ENCODE measurements at places on chromosomes 16 and 17.
A peak's percentile ranks its signal among the peaks of the same experiment; 100 is the strongest.

DNA sequence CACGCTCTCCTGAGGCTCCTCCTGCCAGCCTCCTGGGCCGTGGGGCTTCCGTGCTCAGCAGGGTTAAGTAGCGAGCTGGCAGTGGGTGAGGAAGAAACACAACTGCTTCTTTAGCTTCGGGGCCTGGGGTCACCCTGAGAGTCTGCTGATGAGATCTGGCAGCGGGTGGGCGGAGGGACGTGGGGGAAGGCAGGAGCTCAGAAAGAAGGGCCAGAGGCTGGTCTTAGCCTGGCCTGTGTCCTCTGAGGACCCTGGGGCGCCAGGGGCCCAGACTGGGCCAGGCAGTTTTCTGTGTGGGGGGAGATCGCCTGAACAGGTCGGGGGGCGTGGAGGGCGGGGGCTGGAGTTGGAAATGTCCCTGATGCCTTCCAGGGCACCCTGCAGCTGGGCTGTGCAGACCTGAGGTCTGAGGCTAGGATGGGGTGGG lies 97.8 kb upstream of the GSE1 start:
- no peak for DNase-seq

GRCh38 chr16:89667633-89668032 lies 10.0 kb downstream of the SPATA33 start:
- DNase-seq, result no peak

- DNase-seq, result no peak
Observed at GRCh38 chr17:2071455-2072281, 16.8 kb downstream of the HIC1 start.

- DNase-seq, result no peak
Observed at GRCh38 chr17:65558683-65559460, 2.6 kb downstream of the AXIN2 start.

GRCh38 chr17:11589716-11590115 lies 8.6 kb upstream of the DNAH9 start:
- no peak for DNase-seq

- DNase-seq, result no peak
Observed at GRCh38 chr17:57294629-57295501, 38.5 kb downstream of the MSI2 start.

DNA sequence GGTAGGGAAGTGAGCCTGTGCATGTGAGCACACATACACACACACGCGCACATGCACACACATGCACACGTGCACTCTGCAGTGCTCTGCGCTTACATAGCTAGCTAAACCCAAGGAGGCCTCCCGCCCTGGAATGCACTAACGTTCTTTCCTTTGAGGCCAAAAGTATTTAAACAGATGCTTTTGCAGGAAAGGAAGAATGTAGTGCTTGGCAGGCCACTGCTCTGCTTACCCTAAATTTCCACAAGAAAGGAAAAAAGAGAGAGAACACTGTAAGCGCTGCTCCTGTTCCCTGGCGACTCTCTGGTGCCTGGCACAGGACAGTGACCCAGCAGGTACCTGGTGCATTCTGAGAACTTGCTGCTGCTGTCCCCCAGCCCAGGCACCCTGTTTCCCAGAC lies 31.3 kb upstream of the MRPS23 start:
- DNase-seq, result no peak

GRCh38 chr17:82525712-82526111 lies 6.2 kb downstream of the FOXK2 start:
- no peak for DNase-seq

DNA sequence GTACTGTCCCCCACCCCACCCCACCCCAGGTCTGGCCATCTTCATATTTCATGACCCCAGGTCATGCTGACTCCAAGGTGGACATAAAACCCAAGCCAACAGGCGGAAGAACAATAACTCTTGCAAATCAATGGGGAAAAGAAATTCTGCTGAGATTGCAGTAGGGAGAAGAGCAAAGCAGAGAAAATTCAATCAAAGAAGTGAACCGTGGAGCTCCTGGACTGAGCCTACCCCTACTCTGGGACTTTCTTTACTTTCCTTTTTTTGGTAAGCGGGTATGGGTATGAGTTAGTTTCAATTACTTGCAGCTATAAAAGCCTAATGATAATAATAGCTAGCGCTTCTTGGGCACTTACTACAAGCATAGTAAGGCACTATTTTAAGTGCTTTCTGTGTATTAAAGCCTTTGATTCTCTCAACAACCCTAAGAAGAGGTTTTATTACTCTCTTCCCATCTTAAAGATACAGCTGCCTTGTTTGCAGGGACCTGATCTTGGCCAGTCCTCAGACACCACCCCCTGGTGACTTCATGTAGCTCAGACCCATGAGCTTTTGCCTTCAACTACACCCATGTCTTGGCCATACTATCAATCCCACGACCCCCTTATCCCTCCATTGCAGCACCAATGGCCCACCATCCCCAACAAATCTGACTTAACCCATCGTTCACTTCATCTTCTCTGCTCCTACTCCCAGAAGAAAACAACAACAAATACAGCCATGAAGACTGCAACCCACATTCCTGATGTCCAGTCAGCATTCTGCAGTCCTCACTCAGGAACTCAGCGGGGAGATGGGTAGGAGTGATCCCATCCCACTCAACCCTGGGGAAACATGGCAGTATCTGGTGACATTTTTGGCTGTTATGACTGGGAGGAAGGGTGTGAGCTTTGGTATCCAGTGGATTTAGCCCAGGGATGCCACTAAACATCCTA lies 4.4 kb downstream of the GGA2 start:
- DNase-seq, result no peak

- no peak for DNase-seq
Observed at GRCh38 chr16:68985855-68986254, 119.6 kb upstream of the HAS3 start.

- peak; percentile 61 for DNase-seq
Observed at GRCh38 chr16:80569440-80570105, 28.8 kb downstream of the DYNLRB2 start.

DNA sequence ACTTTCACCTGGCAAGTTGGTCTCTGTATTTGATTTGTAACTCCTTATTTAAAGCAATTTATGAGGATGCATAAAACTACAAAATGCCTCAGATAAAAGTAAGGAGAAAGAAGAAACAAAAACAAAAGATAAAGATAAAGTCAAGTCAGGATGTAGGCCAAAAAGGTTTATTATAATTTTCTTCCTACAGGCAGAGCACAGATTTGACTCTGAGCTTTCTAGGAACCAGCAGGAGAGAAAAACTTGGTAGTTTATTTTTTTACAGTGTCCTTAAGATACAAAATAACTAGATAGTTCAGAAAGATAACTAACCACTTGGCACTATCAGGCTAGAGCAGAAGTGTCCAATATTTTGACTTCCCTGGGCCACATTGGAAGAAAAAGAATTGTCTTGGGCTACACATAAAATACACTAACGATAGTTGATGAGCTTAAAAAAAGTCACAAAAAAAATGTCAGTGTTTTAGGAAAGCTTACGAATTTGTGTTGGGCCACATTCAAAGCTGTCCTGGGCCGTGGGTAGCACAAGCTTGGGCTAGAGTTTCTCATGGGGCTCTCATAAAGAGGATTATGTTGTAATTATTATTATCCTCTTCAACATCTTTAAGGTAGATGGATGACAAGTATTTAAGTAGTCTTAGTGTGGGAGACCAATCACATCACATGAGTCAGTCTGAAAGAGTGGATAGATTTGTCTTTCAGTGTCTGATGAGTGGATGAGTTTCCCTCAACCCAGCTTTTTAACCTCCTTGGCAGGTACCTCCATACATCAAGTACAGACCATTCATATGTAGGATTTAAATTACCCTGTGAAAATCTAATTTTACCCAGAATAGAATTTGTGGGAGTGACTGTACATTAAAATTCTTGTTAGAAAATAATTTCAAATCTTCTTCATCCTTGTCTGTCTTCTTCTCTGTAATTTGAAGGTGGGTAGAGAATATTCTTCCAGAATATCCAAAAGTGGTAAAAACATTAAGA lies 17.0 kb downstream of the PAFAH1B1 start:
- no peak for DNase-seq

DNA sequence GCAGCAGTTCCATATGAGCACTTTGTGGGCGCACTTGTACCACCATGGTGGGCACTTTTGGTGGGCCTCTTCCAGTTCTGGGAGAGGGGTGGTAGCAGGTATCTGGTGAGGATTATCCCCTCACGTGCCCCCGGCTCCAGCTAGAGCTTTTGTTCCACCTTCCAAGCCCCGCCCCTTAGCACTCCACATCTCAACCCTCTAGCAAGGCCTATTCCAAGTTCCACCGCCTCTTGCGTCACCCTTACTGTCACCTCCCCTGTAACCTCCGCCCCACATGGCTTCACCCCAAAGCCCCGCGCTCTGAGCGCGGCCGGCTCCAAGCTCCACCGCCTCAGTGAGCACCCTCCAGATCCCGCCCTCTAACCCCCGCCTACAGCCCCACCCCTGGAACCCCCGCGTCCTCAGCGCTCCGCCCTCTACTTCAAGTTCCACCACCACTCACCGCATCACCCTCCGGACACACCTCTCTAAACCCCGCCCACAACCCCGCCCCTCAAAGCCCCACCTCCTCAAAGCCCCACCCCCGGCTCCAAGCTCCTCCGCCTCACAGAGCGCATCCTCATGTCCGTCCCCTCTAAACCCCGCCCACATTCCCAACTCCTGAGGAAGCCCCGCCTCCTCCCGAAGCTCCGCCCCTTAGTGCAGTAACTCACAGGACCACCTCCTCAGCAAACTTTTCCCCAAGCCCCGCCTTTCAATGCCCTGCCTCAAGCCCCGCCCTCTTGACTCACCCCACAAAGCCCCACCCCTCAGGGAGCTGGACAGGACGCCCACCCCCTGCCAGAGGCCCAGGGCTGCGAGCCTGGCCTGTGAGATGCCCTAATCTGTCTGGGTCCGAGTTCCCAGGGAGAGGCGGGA lies 11.1 kb downstream of the SCN4A start:
- peak; percentile 53 for DNase-seq

GRCh38 chr17:69558796-69559195 lies 144.3 kb downstream of the MAP2K6 start:
- DNase-seq, result no peak

- no peak for DNase-seq
Observed at GRCh38 chr17:38544839-38545209, 60.9 kb downstream of the SRCIN1 start.

DNA sequence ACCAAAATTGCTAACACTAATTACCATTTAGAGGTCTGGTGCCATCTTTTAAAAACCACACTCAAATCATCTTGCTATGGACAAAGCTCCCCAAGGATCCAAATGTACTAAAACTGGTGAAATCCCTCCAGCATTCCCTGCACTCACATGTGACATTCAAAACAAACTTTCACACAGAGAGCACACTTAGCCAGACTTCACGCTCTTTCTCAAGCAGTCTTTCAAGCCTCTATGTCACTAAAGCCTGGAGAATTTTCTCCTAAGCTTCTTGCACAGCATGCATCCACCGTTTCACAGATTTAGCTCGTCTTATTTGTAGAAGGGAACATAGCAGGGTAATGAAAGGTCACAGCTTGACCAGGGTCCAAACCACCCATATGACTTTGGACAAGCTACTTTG lies 19.3 kb downstream of the CMTM3 start:
- no peak for DNase-seq

DNA sequence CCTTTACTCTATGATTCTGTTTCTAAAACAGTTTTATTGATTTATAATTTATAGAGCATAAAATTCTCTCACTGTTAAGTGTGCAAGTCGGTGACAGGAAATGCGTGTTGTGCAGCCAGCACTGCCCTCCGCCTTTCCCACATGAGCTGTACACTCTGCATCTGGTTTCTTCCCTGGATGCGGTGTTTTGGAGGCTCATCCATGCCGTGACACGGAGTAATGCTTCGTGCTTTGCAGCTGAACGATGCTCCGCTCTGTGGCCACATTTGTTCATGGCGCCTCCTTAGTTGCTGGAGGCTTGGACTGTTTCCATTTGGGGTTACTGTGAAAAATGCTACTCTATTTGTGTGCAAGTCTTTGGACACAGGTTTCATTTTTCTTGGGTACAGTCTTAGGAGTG lies 7.2 kb upstream of the IGFALS start:
- DNase-seq, result no peak

DNA sequence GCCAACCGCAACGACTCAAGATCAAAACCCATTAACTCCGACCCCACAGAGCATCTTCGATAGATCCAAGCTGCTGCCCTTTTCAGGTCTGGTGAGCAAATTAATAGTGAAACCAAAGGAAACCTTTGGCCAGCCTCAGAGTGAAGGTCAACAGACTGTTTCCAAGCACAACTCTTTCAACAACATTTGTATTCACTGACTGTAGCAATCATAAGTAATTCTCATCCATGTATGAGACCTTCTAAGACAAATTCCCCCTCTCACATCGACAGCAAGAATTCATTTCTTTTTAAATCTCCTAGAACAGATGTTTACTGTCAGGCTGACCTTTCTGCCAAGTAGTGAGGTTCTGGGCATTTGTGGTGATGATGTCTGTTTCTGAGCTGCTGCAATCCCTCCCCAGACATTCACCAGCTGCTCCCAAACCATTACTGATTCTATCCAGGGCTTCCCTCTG lies 64.2 kb downstream of the SLC39A11 start:
- DNase-seq, result no peak

GRCh38 chr17:57994436-57994835 lies 6.4 kb upstream of the VEZF1 start:
- no peak for DNase-seq

DNA sequence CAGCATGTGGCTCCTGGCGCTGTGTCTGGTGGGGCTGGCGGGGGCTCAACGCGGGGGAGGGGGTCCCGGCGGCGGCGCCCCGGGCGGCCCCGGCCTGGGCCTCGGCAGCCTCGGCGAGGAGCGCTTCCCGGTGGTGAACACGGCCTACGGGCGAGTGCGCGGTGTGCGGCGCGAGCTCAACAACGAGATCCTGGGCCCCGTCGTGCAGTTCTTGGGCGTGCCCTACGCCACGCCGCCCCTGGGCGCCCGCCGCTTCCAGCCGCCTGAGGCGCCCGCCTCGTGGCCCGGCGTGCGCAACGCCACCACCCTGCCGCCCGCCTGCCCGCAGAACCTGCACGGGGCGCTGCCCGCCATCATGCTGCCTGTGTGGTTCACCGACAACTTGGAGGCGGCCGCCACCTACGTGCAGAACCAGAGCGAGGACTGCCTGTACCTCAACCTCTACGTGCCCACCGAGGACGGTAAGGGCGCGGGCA lies 645 bp downstream of the NLGN2 start:
- no peak for DNase-seq

DNA sequence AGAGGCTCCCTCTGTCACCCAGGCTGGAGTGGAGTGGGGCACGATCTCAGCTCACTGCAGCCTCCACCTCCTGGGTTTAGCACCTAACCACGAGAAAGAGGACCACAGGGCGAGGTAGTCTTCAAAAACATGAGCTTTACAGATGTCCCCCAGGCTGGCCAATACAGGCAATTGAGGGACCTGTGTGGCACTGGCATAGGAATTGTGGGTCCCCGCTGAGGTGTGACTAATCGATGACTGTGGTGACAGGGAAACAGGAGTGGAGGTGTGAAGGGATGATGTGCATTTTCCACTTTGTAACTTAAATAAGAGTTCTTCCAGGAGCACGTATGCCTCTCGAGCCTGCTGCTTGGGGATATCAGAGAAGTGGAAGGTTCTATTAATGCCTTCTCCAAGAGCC lies 12.6 kb upstream of the ARHGAP17 start:
- no peak for DNase-seq

- DNase-seq, result no peak
Observed at GRCh38 chr16:48225456-48225855, 18.6 kb upstream of the LONP2 start.

All from activated CD4-positive, CD25-positive, alpha-beta regulatory T cell treated with anti-CD3 and anti-CD28 coated beads, Interleukin-2, amount 50 U/mL, for 72 hours (primary cell).